HL-60 (cell line): ENCODE measurements at places on chromosomes 3 and 15.

- no peak for DNase-seq
These were observed 117.2 kb upstream of the PLXNA1 start for GRCh38 chr3:126865736-126866135.

- DNase-seq, result peak; percentile 62
These were observed 844 bp downstream of the NR2F2 start for GRCh38 chr15:96331144-96331944.

DNA sequence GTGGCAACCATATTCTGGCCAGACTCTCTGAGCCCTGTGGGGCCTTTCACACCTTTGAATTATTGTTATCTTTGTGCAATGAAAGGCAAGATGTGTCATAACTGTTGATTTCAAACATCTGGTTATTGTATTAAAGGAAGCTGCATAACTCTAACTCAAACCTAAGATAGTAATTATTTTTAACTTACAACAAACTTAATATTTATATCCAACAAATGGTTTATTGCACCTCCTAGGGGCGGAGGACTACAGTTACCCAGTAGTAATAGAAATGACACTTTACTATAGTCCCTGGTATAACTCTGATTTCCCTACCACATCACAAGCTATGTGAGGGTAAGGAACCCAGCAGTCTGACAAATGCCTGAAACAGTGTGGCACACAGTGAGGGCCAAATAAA lies 363.9 kb upstream of the SUCLG2 start:
- DNase-seq, result no peak

DNA sequence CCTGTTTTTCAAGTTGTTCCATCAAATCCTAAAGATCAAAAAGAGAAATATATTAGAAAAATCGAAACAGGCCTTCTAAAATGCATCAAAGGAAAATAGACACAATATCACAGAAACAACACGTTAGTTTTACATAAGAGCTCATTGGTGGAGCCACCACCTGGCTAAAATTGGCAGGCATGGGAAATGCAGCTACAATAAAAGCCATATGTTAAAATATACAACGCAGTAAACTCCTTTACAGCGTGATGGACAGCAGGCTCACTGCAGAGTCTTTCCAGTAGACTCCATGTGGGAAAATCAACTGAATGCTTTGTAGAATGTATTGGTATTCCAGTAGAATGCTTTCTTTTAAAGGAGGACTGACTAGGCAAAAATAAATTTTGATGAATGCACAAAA lies 40.9 kb upstream of the MYO5C start:
- no peak for DNase-seq

GRCh38 chr15:99702895-99703602 lies 30.2 kb downstream of the LYSMD4 start:
- peak; percentile 9 for DNase-seq

GRCh38 chr3:112736386-112736785 lies 95.4 kb upstream of the CCDC80 start:
- DNase-seq, result no peak

- DNase-seq, result no peak
These were observed 30.6 kb downstream of the FAM240A start for GRCh38 chr3:46642971-46643370.

DNA sequence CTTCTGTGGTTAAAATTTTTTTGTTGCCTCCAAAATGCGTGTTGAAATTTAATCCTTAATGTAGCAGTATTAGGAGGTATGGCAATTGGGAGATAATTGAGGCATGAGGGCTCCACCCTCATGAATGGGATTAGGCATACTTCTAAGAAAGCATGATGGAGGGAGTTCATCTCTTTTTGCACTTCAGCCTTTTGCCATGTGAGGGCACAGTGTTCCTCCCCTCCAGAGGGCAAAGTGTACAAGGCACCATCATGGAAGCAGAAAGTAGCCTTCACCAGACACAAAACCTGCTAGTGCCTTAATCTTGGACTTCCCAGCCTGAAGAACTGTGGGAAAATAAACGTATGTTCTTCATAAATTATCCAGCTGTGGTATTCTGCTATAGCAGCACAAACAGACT lies 429.5 kb downstream of the ZIC1 start:
- DNase-seq, result no peak

DNA sequence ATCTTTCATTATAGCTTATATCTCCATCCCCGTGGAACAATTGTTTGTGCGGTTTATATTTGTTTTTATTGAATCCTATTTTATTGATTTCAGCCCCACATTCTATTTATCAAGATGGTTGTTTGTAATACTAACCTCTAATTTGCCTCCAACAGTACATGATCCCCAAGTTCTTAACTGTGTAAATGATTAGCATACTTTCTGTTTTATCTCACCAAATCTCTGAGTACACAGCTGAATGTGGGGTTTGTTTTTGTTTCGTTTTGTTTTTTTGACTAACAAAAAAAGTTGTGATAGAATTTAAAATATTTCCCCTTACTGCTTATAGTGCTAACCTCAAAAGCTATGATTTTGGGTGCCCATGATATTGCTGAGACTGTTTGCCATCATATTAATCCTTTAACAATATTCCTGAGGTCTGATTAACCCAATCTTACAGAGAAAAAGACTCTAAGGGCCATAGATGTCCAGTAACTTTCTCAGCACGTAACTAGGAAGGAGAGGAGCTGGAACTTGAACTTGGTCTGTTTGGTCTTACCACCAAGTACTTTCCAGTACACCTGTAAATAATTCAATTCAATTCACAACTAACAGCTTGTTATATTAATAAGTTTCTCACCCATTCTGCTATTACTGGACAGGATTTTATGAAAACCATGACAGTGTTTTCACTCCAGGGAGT lies 789.8 kb downstream of the TUSC7 start:
- DNase-seq, result no peak

DNA sequence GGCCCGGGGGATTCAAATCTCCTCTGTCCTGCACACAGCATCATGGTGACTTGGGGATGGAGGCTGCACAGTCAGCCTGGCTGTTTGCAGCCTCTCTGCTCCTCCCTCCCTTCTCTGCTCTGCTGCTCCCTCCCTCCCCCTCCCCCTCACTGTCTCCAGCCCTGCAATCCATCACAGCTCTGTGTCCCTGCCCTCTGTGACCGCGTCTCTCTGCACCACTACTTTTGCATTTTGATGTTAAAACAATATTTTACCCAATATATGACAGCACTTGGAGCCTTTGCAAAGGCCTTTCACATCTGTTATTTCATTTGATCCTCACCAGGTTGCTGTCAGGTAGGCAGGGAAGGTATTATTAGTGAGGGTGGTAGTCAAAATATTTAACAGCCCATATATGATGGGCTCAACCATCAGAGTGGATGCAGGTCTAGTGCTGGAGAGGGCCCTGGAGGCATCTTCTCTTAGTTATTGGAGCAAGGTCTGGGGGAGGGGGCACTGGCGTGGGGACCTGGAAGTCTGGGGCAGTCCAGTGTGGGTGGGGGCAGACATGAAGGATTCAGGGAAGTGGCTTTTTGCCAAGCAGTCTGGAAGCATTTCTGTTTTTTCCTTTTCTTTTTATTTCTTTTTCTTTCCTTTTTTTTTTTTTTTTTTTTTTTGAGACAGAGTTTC lies 16.3 kb upstream of the VPS8 start:
- DNase-seq, result no peak

DNA sequence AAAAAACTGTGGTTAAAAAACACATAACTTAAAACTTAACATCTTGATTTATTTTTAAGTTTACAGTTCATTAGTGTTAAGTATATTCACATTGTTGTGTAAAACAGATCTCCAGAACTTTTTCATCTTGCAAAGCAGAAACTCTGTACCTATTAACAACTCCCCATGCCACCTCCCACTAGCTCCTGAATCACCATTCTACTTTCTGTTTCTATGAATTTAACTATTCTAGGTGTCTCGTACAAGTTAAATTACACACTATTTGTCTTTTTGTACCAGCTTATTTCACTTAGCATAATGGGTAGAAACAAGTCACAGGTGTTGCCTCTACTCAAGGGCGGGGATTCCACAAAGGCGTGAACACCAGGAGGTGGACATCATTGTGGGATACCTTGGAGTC lies 43.2 kb downstream of the CRTC3 start:
- DNase-seq, result no peak

GRCh38 chr3:61821823-61822251 lies 260.5 kb downstream of the PTPRG start:
- no peak for DNase-seq

- DNase-seq, result no peak
These were observed 84.0 kb downstream of the DUT start for GRCh38 chr15:48415036-48415886.

DNA sequence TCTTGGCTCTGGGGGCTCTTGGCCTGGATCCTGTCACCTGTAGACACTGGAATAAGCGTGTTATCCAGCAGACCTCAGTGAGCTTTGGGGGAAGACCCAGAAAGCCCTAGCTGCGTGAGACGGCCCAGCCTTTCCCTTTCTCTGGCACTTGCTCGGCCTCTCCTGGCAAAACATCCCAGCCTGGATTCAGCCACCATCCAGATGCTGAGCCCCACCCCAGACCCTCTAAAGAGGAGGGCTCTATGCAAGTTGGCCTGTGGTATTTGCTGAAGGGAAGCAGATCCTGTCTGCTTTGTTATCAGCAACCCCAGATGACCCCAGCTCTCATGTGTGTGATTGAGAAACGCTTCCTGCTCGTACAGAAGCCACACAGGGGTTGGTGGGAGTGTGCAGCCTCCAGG lies 267.2 kb downstream of the FAM43A start:
- DNase-seq, result no peak

DNA sequence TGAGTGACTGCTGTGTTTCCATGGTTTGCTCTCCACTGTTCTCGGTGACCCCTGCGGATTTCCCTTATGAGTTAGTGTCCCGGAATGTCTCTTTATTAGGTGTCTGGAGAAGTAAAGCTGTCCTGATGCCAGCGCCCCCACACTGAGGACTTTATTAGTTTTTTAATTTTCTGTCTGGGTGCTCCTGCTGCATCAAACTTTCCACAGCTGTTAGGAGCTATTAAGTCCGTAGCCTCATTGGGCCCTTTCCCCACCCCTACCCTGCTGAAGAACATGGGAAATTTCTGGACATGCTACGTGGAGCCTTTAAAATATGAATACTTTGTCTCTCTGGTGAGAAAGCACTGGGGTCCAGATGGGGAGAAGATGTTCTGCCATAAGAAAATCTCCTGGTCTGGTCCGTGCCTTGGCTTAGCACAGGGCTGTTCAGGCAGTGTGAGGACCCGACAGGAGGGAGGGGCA lies 161.7 kb upstream of the HES1 start:
- DNase-seq, result no peak

DNA sequence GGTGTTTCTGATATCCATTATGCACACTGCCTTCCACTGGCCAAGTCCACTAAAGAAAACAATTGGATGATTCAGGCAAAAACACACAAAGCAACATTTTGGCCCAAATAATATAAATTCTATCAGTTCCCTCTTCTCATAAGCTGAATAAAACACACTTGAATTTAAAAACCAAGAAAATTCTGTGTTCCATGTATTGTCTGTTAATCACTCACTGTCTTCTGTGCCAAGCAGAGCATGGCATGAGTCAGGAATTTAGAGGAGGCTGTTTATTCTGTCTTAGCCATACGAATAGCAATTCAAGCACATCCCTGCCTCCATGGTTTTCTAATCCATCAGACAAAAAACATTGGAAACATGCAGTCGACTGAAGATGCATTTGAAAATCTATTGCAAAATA lies 215.6 kb upstream of the UMPS start:
- DNase-seq, result no peak
